Camera-type eye (tissue), 1 donor: ENCODE measurements at places on chromosomes 7 and 10. TPM values are rescaled to one million over a fixed set of nuclear protein-coding genes. Genes with fewer than 3 reads are reported as not detected.

The ARL4A gene
- total RNA-seq = 86.7 TPM

The FMC1 gene
- total RNA-seq = 8.5 TPM

The DOCK4 gene
- 85.9 TPM for total RNA-seq

The ZMIZ2 gene
- total RNA-seq = 17.5 TPM

The SLC26A5 gene
- total RNA-seq = 0.71 TPM

The STAG3 gene
- 0.55 TPM for total RNA-seq

The MSMB gene
- total RNA-seq = not detected

The ZNF518A gene
- 74.9 TPM for total RNA-seq

The NRP1 gene
- total RNA-seq = 126 TPM

The CALML5 gene
- 3.3 TPM for total RNA-seq

The CALD1 gene
- 151 TPM for total RNA-seq

The OR6B1 gene
- total RNA-seq = not detected

The ATG9B gene
- total RNA-seq = 1.9 TPM

The C10orf143 gene
- 0.71 TPM for total RNA-seq
